ENCODE measurements at places on chromosomes 1 and 21.

DNA sequence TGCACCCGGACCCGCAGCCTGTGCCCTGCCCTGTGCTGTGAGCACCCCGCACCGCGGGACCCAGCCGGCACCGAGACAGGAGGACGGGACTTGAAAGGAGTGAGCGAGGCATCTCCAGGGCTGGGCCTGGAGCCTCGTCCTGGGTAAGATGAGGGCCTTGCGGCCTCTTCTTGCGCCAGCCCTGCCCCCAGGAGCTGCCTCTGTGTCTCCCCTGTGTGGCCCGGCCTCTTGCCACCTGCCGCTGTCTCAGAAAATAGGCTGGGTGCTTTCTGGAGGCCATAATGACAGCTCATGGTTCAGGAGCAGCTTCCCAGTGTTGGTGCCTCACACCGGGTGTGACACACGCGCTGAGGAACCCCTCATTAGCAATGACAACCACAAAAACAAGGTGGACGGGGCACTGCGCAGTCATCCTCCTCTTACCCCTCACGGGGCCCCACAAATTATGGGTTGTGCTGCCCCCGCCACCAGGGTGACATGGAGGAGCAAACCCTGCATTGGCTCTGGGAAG is 161.5 kb upstream of the C1orf174 start:
- no peak for DNase-seq

- no peak for DNase-seq
Measured at GRCh38 chr1:230828421-230828820, 39.9 kb downstream of the C1orf198 start.

- no peak for DNase-seq
Measured at GRCh38 chr1:27970401-27970800, 10.6 kb downstream of the XKR8 start.

DNA sequence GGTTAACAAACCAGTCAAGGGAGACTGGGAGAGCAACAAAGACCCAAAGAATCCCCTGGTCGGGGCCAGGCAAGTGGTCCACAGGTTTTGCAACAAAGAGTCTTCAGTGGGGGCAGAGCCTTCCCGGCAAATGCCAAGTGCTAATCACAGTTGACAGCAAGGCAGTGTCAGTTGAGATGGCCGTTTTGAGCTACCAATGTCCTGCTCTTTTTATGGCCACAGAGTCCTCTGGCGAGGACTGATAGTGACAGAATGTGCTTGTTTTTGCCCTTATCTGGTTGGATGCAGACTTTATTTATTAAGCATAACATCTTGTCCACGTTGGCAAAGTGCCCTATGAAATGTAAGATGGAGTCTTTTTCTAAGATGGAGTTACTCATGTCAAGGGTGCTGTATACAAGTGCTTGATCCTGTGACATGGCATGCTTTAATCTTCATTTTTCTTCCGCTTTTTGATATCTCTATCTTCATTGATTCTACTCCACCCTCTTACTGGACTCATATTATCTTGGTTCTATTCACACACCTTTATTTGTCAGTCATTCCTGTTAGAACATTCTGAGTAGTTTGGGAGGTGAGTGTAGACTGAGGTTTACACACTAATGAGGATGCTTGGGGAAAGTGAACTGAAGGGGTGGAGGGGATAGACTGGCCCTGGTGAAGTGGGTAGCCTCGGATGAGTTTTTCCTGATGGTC is 51.8 kb downstream of the KCNK1 start:
- no peak for DNase-seq

DNA sequence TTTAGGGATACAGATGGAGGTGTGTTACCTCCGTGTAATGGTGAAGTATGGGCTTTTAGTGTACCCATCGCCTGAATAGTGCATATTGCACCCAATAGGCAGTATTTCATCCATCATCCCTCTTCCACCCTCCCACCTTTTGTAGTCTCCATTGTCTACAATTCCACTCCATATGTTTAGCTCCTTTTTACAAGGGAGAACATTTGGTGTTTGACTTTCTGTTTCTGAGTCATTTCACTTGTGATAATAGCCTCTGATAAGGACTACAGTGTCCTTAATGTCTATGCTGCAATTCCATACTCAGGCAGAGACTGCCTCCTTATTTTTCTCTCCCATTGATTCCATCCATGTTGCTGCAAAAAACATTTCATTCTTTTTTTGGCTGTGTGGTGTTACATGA is 48.7 kb downstream of the OVGP1 start:
- DNase-seq, result no peak

- peak; percentile 81 for DNase-seq
Measured at GRCh38 chr1:46128344-46128743, 4.1 kb downstream of the PIK3R3 start.

- DNase-seq, result peak; percentile 83
Measured at GRCh38 chr1:226761322-226761721, 22.2 kb upstream of the ITPKB start.

DNA sequence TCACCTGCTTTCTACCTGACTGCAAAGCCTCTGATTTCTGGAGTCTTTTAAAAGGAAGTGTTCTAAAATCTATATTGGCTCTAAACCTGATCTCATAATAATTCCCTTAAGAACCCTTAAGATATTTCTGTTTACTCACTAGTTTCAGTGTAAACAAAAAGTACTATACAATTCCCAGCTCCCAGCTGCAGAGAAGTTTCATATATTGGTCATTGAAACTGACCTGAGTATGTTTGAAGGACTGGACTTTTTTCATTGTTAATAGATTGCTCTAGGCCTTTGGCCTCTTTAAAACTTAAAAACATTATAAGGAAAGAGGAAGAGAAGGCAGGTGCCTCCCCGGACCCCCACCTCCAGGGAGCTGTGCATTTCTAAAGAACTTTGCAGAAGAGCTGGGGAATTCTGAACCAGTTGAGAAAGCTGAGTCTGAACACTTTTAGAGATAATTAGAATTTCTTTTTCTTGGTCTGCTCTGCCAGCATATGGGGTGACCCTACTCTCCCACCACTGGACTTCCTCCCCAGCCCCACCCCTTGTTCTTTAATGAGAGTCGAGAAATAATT is 23.7 kb downstream of the CLIC6 start:
- no peak for DNase-seq

- DNase-seq, result no peak
Measured at GRCh38 chr1:241440904-241441303, 78.7 kb downstream of the FH start.

GRCh38 chr1:193806079-193807048 is 620.0 kb upstream of the B3GALT2 start:
- no peak for DNase-seq

DNA sequence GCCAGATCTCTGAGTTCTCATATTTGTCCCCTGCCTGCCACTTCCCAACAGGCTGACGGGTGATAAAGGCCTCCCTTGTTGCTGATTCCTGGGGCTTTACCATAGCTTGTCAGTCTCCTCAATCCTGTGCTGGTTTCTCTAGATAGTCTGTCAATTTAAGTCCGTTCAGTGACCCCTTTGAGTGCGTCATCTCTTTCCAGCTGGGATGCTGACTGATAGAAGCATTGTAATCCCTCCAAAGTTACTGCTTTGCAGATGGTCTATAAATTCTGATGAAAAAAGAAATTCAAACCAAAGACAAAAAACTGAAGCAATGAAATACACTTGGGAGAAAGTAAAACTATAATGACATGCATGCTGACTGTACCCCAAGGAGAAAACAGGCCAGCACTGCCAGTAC is 28.3 kb downstream of the RHOU start:
- DNase-seq, result no peak

GRCh38 chr1:119554183-119554582 is 47.2 kb downstream of the HSD3B1 start:
- no peak for DNase-seq

DNA sequence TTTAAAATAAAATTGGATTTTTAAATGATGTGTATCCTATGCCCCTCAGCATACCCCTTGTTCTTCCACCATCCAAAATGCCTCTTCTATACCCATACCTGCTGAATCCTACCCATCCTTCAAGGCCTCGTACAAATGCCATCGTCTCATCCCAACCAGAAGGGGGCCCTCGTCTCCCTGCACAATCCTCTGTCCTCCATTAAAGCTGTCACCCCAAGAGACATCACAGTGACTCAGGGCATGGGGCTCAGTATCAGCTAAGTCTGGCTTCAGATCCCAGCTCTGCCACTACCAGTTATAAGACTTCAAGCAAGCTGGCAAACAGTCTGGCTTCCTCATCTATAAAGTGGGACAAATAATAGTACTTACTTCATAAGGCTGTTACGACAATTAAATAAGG is 23.8 kb downstream of the IGFN1 start:
- peak; percentile 20 for DNase-seq

DNA sequence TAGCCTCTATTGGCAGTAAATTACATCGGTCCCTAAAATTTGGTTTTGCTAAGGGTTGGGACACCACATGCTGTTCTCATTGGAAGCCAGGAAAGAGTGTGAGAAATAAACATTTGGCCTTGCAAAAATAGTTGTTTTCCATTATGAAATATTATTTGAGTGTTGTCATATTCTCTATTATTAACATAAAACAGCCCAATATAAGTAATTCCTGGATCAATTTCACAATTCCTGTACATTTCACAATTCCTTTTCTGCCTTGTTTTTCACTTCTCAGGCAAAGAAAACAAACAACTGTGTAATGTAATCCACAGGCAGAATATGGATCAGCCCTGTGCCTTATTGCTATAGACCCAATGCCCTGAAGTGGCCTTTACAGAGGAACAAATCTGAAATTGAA is 40.5 kb downstream of the C1orf87 start:
- no peak for DNase-seq

GRCh38 chr1:32275424-32275823 is 16.5 kb upstream of the HDAC1 start:
- DNase-seq, result peak; percentile 21

DNA sequence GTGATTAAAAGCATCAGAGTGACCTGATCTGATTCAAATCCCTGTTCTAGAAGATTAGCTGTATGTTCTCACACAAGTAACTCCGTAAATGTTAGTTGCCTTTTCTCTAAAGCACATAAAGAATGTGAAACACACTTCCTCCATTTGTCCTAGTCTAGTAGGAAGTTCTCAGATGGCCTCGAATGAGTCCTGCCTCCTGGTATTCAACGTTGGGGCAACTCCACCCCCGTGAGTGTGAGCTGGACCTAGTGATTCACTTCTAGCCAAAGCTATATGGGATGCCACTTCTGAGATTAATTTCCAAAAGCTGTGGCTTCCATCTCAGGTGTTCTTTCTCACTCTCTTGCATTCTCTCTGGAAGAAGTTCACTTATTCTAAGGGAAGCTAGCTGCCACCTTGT is 267.6 kb downstream of the GPATCH2 start:
- peak; percentile 74 for DNase-seq

- DNase-seq, result no peak
Measured at GRCh38 chr1:167528057-167528728, 9.9 kb upstream of the CD247 start.

GRCh38 chr21:45698493-45699184 is 55.1 kb downstream of the PCBP3 start:
- peak; percentile 71 for DNase-seq

- DNase-seq, result peak; percentile 49
Measured at GRCh38 chr1:208791456-208791855, 547.3 kb upstream of the PLXNA2 start.

GRCh38 chr1:208057056-208057455 is 146.1 kb upstream of the CD34 start:
- DNase-seq, result no peak

- peak; percentile 15 for DNase-seq
Measured at GRCh38 chr1:77281491-77282186, at the start of gene AK5. AK5 (plus strand) TSS chr1:77282019; CDS start chr1:77282314, 295 bp downstream.

- no peak for DNase-seq
Measured at GRCh38 chr1:228018961-228019721, 12.3 kb downstream of the WNT3A start.

DNA sequence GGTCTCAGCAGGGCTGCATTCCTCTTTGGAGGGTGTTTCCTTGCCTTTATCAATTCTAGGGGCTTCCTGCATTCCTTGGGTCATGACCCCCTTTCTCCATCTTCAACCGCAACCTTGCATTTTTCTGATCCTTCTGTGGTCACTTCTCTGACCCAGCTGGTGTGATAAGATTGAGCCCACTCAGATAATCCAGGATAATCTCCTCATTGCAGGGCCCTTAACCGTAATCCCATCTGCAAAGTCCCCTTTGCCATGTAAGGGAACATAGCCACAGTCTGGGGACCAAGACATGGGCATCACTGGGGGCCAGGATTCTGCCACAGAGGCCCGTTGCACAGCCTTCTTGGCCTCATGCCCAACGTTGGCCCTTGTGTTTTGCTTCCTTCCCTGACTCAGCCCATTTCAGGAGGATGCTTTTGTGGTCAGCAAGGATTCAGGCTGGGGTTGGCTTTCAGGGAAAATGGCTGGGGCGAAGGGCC is 35.0 kb upstream of the IL19 start:
- DNase-seq, result no peak

DNA sequence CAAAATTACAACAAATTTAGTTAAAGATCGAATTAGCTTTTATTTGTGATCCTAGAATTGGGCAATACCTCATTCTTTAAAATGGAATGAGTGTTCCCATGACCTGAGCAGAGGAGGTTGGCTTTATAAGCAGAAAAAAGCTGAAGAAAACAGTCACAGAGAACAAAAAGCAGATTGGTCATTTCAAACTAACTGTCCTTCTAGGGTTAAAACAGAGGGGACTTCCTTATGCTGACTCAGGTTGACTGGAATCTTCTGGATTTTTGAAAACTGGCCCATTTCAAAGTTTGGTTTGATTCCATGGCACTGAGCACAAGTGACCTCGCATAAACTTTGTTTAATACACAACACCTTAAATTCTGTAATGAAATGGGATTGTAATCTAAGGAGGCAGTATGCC is 17.6 kb downstream of the NFASC start:
- DNase-seq, result no peak

- peak; percentile 84 for DNase-seq
Measured at GRCh38 chr1:41670217-41670957, 185.9 kb upstream of the EDN2 start.

DNA sequence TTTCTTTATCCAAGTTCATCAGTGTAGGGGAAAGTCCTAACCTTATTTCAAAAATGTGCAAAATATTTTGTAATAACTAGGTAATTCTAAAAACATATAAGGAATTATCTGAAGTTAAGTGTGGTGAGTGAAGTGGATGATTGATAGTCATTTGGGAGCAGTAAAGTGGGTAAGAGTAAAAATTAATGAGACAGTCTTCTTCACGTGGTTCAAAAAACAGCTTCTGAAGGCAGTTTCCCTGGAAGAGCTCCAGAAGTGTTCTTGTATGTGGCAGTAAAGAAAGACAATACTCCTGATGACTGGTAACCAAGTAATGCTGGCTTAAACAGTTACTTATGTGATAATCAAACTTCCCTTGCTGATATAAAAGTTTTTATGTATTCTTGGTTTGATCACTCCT is 50.3 kb downstream of the LEPR start:
- no peak for DNase-seq

GRCh38 chr1:219443763-219444162 is 169.1 kb downstream of the ZC3H11B start:
- DNase-seq, result no peak

Measured in bronchial epithelial cell (primary cell).